Epithelial cell of prostate (primary cell): ENCODE measurements at places on chromosomes 12 and 14.

- no peak for DNase-seq
These were observed 30.7 kb downstream of the TESC start for GRCh38 chr12:117068492-117068891.

DNA sequence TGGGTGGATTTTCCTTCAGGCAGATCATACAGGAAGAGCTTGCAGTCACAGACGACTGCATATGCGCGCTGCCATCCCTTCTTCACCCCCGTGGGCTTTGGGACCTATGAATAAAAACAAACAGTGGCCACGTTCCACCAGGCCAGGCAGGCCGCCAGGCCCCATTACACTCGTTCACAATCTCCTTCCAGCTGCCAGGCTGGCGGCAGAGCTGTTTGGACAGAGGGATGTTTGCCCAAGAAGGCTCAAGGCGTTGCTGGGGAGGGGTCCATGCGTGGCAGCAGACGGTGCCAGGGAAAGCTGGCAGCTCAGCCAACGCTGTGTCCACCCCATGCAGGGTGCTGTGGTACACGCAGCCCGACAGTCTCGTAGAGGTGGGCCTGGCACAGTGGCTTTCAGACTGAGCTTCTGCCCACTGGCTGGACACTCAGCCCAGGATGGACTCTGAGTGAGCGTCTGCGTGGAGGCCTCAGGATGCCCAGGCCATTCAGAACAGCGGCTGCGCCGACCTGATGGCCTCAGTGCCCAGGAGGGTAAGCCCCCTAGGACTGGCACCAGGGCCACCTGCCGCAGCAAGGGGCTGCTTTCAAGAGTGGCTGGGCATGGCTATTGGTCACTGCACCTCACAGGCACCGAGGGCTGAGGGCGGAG, 27.5 kb downstream of the AMN start:
- no peak for DNase-seq

- DNase-seq, result no peak
These were observed 7.9 kb upstream of the NAA25 start for GRCh38 chr12:112116232-112117060.

GRCh38 chr12:110556705-110557104, 26.4 kb downstream of the PPTC7 start:
- no peak for DNase-seq

GRCh38 chr12:124464062-124464461, 103.3 kb downstream of the NCOR2 start:
- DNase-seq, result no peak

DNA sequence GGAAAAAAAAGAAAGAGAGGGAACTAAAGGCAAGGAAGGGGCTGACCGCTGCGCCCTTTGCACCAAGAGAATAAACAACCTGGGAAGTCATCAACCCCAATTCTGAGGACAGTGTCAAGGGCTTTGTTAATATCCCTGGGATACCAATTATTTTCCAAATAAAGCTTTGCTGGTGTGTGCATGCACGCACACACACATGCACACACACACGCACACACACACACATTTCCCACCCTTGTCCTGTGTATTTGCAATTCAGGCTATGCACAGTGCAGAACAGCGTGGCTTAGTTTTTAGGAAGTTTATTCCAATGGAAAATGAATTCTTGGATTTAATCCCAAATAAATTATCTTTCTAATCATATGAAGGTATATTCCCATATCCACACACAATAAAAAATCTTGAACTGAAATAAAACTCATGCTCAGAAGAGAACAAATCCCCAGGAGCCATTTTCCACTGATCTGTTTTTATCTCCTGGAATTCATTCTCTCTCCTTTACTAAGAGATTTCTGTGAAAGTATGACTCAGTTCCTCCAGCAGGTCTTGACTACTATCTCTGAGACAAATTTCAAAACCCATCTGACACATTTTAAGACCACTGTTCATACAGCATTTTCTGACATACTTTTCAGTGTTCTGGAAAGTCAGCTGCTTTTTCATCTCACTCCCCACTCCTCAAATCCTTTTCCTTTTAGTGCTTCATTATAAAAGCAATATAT, 334.4 kb upstream of the ATP2B1 start:
- DNase-seq, result no peak

GRCh38 chr12:22014783-22015144, 31.3 kb upstream of the CMAS start:
- no peak for DNase-seq

DNA sequence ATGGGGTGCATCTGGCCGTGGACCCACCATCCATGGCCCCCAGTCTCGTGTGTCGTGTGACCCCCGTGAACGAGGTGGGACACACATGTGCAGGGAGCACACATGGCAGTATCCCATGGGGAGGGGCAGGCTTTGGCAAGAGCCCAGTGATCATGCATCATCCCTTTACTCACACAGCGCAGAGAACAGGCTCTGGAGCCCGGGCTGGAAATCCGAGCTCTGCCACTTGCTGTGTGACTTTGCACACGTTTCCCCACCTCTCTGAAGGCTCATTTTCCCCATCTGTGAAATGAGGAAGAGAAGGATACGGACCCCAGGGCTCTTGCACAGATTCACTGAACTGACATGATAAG, 119.9 kb downstream of the PHETA1 start:
- no peak for DNase-seq

DNA sequence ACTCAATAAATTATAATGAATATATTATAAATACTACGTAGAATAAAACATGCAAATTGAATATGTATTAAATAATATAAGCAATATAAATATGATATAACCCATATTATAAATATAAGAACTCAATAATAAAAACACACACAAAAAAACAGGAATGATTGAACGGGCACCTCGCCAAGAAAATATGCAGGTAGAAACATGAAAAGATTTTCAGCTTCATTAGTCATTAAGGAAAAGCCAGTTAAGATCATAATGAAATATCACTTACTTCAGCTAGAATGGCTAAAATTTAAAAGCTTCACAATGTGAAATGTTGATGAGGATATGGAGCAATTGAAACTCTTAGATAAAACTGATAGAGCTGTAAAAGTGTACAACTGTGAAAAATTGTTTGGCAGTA, 17.8 kb upstream of the SEL1L start:
- no peak for DNase-seq

DNA sequence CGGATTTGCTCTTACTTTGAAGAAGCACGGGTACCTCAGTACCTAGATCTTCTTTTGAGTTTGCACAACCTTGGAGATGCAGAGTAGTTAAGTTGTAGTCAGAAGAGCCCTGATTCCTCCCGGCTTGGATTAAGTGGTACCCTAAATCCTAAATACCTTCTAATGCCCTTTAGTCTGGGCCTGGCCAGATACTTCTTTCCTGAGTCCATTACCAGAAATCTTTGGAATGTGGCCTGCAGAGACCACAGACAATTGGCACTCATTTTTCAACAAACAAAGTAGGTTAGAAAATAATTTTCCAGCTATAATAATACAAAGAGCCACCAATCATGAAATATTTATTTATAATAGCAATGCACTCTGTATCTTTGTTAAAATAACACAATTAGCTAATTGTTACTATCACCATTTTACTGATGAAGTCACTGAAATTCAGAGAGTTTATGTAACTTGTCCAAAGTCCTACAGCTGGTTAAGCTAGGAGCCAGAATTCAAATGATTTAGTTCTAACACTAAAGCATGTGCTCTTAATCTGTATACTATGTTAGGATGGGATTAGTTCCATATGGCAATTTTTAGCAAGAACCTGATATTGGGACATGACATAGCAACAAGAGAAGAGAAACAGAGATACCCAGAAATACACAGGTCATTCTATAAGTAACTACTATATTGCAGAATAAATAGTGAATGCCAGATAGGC, 132.1 kb upstream of the PDZRN4 start:
- DNase-seq, result no peak

- no peak for DNase-seq
These were observed 31.1 kb downstream of the APPL2 start for GRCh38 chr12:105204916-105205315.

GRCh38 chr14:65769151-65769550, 356.6 kb downstream of the FUT8 start:
- no peak for DNase-seq

- no peak for DNase-seq
These were observed 11.1 kb downstream of the OLR1 start for GRCh38 chr12:10160617-10161385.

DNA sequence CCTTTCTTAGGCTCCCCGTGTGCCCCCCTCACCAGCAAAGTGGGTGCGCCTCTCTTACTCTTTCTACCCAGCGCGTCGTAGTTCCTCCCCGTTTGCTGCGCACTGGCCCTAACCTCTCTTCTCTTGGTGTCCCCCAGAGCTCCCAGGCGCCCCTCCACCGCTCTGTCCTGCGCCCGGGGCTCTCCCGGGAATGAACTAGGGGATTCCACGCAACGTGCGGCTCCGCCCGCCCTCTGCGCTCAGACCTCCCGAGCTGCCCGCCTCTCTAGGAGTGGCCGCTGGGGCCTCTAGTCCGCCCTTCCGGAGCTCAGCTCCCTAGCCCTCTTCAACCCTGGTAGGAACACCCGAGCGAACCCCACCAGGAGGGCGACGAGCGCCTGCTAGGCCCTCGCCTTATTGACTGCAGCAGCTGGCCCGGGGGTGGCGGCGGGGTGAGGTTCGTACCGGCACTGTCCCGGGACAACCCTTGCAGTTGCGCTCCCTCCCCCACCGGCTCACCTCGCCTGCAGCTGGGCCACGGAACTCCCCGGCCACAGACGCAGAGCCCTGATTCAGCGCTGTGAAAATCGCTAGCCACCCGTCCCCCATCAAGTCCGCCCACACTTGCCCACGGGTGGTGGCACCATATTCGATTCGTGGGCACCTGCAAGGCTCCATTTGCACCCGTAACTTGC, 1.3 kb downstream of the TMEM233 start:
- no peak for DNase-seq

- DNase-seq, result no peak
These were observed 9.0 kb upstream of the KANSL2 start for GRCh38 chr12:48690990-48691389.
